MV-4-11 (cell line): ENCODE measurements at places on chromosomes 12 and 14.

DNA sequence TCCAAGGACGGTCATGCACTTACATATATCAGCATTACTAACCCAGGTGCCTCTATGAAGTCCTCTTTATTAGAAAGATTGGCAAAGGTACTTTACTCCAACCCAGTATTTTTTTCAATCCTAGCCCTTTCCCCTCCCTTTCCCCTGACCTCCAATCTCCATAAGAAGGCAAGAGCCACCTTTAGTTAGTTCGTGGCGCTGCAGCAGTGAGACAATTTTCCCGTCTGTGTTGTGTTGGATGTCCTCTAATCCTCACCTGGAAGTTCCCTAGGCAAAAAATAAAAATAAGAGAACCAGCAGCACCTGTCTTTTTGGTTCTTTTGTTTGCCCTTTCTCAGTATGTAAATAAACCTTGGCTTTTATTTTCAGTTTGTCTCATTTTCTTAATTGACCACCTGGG, 439.6 kb upstream of the LRFN5 start:
- DNase-seq = no peak

- DNase-seq = peak; percentile 45
Observed at GRCh38 chr12:20144341-20144740, 224.0 kb upstream of the PDE3A start.

DNA sequence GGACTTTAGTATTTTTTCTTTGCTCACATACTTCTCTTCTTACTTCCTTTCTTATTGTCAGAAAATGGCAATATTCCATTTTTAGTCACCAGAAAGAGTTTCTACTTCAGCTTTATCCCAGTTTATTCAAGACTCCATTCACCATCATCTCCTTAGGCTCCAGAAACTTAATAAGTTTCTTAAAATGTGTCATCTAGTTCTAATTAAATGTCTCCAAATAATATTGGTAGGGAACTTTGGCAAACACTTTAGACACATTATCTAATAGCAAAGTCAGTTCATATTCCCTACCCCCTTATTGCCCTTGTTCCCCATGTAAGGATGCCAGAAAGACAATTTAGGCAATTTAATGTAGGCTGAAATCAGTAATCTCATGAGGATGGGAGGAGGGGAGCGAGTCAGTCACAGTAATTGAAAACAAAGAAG, 15.1 kb downstream of the EPYC start:
- DNase-seq = no peak

- DNase-seq = no peak
Observed at GRCh38 chr14:55243386-55243785, 27.8 kb upstream of the FBXO34 start.

DNA sequence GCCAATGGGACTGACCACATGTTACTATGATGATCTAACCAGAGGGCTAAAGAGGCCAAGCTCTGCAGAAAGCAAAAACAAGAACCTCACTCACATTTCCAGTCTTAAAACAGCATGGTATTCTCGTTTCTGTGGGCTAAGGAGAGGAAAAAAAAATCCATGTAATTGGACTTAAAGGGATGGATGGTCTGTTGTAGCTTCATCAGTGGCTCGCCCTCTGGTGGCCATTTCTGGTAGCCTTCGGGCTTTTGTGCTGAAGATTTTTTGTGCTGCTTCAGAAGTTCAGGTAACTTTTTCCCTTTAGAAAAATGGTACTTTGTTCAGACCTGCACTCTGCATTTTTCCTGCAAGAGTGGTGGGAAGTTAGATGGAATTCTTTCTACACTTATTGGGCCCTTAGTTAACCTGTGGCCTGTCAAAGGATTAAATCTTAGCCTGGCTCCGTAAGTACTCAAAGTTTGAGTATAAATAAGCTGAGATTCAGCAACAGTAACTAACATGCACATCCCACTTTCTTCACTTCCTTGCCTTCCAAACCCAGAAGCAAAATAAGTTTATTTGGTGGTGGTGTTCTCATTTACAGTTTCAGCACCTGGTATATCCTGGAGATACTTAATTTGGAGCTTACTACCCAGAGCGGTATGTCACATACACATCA, 22.3 kb downstream of the DCAF4 start:
- DNase-seq = peak; percentile 14

- DNase-seq = no peak
Observed at GRCh38 chr14:71380271-71380670, 473.0 kb downstream of the PCNX1 start.

DNA sequence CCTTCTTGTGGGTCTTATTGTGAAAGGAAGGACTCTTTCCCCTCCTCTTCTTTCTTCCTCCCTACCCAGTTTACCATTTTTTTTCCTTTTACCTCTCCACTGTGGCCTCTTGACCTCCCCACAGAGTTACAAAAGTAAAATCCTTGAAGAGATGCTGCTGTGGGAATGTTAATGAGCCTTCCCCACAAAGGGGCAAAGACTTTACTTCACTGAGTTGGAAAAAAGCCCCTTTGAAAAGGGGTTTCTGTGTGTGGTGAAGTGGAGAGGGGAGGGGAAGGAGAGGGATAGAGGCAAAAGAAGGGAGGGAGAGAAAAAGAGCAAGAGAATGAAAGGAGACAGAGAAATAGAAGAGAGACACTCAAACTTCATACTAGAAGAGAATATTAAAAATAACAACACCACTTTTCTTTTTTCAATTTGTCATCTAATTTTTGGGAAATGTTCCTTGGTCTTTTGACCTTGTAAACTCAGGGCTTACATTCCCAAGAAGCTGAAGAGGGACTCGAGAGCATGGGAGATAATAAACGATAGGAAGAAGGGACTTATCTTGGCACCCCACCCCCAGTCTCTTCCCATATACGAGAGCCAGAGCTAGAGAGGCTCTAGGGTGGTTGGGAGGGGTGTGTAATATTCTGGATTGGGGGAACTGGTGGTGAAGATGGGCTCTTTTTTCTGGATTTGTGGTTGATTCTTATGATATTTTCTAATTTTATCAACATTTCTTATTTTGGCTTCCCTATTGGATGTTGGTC, 13.2 kb upstream of the SALL2 start:
- DNase-seq = no peak

- no peak for DNase-seq
Observed at GRCh38 chr14:51304438-51304837, 64.4 kb downstream of the TMX1 start.

DNA sequence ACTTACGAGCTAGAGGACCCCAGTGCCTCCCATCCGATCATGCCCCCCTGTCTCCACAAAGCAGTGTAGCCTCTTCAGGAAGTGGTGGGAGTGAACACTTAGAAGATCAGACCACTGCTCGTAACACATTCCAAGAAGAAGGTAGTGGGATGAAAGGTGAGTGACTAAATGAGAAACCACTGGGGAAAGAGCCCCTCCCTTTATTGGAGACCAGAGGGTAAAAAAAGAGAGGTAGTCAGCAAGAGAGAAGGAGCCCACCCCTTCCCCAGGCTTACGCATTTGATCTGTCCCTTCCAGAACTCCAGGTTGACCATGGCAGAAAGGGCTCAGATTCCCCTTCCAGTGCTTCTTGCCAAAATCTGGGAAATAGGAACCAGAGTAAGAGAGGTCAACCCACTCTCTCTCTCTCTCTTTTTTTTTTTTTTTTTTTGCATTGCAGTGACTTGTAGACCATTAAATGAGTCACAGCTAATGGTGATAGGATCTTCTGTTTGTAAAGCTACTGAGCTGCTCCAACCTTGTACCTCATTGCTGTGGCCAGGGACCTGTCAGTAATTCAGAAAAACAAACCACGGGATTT, 165.4 kb downstream of the GCH1 start:
- no peak for DNase-seq

DNA sequence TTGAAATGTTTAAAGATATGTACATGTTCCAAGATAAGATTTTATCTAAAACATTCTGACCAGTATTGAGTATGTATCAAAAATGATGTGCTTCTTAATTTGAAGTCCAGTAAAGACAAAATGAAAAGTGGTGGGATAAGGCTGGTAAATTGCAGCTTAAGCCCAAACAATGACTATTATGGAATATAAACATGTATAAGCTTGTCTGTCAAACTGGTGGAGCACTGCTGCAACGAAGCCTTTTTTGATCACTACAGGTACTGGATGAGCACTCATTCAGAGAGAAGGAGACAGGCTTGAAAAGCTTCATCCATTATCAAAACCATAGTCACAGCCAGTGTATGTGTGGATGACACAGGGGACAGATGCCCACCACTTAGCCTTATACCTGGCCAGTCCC, 138.4 kb downstream of the ATP23 start:
- DNase-seq = no peak

DNA sequence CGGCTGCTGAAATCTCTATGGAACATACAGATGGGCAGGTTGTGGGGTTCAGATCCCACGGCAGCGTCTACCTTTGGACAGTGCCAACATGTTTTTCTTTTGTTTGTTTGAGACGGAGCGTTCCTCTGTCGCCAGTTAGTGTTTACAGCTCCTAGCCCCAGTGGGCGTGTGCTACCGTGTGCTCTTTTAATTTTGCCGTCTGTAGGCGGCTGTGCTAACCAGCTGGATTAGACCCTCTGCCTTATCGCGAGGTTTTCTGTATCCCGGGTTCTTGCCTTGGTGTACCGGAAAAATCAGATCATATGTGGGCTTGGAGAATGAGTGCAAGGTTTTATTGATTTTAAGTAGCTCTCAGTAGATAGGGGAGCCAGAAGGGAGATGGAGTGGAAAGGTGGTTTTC, 9.8 kb upstream of the GALNT6 start:
- no peak for DNase-seq

DNA sequence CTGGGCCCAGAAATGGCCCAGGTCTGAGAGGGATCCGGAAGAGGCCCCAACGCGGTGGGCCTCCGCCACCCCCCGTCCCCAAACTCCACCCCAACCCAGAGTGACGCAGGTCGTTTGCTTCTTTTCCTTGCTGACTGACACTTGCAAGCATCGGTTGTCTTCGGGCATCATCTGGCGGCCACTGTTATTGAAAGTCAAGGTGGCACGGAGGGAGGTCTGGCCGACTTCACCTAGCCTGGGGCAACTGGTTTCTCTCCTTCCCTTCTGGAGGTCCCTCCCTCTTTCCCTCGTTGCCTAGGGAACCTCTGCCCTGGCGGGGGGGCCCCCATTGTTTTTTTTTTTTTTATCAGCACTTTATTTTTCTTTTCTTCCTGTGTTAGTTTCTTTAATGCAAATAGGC, 241.8 kb downstream of the ALG10 start:
- DNase-seq = no peak

DNA sequence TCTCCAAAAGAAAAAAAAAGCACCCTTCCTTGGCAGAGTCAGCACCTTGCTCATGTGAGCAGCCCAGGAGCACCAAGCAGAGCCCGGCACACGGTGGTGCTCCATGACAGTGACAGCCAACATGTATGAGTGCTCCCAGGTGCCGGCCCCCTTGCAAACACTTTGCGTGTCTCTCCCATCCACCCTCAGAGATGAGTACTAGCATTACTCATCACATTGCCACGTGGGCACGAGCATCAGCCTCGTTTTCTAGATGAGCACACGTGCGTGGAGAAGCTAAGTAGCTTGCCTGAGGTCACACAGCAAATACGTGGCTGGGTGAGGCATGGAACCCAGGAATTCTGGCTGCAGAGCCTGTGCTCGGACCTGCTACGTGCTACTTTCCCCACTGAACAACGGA, 177.9 kb upstream of the PRMT8 start:
- DNase-seq = no peak

- no peak for DNase-seq
Observed at GRCh38 chr12:57128519-57129247, 400 bp downstream of the LRP1 start.

GRCh38 chr12:116423094-116423493, 136.1 kb upstream of the MAP1LC3B2 start:
- peak; percentile 22 for DNase-seq

DNA sequence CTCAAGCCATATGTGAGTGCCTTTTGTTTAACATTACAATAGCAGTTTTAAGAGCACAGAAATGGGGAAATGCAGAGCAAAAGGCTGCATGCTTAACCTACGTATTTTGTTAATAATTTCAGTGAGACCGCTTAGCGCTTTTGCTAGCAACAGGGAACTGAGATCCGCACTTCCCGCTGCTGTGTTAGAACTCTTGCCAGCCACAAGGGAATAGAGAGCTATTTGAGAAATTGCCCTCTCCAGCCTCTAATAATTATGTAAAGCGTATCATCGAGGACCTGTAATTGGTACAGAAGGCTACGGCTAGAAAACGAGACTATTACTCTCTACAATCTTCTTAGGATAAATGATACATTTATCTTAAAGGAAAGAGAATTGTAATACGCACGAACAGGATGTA, 205.2 kb upstream of the GRIP1 start:
- peak; percentile 67 for DNase-seq

DNA sequence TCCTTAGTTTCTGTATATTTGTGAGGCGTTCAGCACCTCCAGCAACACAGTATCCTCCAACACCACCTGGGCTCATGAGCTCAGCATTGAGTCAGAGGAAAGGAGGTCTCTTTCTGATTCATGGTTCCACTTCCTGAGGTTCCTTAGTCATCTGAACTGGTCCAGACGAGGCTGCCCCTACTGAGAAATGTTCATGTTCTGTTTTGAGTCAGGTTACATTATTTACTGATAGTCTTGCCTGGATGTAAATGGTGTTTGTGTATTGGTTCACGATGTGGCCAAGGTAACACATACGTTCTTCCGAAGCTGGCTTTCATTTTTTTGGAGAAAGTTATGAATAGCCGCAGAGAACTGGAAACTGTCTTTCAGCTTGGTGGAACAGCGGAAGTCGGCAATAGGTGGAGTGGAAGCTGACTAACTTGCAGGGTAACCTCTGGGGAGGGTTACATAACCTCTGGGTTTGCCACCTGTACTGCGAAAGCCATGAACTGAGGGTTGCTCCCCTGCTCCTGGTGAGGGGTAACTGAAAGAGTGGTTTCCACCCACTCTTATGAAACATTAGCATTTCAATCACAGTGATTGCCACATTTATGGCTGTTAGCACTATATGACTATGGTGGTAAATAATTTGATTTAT, 42.2 kb upstream of the MANSC4 start:
- peak; percentile 55 for DNase-seq

DNA sequence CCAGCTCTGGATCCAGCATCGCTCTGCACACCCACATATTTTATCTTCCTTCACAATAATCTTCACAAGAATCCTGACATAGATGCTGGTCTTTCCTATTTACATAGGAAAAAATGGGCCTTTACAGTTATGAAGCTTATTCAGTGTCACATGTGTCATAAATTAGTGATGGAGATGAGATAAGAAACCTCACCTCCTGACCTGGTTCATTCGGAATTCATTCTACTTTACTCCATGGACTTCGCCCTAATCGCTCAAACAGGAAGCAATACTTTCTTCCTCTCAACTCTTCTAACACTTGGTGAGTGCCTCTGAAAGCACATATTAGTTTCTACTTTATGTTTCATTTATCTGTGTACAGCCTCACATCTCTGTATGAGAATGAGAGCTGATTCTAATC, 12.0 kb upstream of the SINHCAF start:
- DNase-seq = no peak

GRCh38 chr12:24701343-24701742, 247.6 kb downstream of the BCAT1 start:
- no peak for DNase-seq
